ENCODE measurements at places on chromosomes 13 and 19.

DNA sequence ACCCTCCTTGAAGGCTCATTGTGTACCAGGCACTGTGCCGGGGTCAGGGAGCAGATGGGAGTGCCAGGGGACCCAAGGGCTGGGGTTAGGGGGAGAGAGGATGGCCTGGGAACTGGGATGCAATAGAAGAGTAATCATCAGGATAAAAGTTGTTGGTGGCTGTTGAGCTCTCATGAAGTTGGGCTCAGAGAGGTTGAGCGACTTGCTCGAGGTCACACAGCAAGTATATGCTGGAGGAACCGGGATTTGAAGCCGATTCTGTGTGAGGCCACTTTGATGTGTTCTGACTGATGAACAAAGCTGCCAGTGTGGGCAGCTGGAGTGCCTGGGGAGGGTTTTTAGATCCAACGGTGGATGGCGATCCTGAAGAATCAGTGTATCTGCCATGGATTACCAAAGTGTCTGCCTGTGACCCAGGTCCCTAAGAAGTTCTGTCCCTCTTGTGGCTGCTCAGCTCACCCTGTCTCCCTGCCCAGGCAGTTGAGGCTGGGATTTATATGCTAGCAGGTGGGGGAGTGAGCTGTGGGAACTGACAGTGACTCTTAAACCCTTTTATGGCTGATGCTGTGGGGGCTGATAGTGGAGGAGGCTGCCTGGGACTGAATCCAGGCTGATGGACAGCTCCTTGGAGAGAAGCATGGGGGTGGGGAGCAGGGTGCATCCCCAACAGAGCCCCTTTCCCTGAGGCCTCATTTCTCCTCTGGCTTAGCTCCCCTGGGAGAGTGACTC, 8.3 kb downstream of the ARHGEF18 start:
- H3K27ac ChIP-seq = peak overlapping the region; percentile 62
- no peak for DNase-seq
- H3K4me3 ChIP-seq = no peak overlapping the region
- H3K27me3 ChIP-seq = no peaks in the 10 kb centered on the region

DNA sequence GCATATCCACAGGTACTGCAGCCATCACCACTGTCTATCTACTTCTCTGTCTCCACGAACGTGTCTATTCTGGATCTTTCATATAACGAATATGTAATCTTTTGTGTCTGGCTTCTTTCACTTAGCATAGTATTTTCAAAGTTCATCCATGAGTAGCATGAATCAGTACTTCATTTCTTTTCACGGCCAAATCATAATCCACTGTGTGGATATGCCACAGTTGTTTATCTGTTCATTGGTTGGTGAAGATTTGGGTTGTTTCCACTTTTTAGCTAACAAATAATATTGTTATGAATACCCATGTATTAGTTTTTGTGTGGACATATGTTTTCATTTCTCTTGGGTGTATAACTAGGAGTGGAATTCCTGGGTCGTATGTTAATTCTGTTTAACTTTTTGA, 14.4 kb downstream of the RGCC start:
- H3K4me3 ChIP-seq = no peak overlapping the region
- peaks cover 65% of the 10 kb centered on the region for H3K36me3 ChIP-seq
- peaks cover 60% of the 10 kb centered on the region for H3K4me1 ChIP-seq
- peak overlapping the region; percentile 19 for H3K27ac ChIP-seq
- no peak for DNase-seq

- H3K4me1 ChIP-seq = no peaks in the 10 kb centered on the region
- DNase-seq = no peak
- no peak overlapping the region for H3K27ac ChIP-seq
- H3K36me3 ChIP-seq = no peaks in the 10 kb centered on the region
- H3K27me3 ChIP-seq = peaks cover 6% of the 10 kb centered on the region
Observed at GRCh38 chr13:27673911-27674310, 52.2 kb downstream of the POLR1D start.

DNA sequence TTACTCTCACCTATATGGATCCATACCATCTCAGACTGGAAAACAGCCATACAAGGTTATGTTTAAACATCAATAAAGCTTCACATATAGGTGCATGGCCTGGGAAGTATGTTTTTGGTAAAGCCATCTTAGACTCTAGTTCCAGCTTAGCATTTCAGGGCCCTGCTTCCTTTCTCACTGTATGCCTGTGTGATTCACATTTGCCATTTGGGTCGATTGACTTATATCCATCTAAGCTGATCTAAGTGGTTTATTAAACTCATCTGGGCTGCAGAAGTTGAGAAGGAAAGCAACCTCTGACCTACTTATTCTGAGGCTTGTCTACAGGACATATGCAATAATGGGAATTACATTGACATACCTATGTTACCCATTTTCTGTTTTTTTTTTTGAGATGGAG, 33.5 kb downstream of the ZNF506 start:
- H3K4me1 ChIP-seq = peaks cover 25% of the 10 kb centered on the region
- H3K27me3 ChIP-seq = no peaks in the 10 kb centered on the region
- no peak overlapping the region for H3K27ac ChIP-seq
- peaks cover 92% of the 10 kb centered on the region for H3K36me3 ChIP-seq
- no peak overlapping the region for H3K4me3 ChIP-seq

- no peak overlapping the region for H3K27ac ChIP-seq
- H3K4me1 ChIP-seq = peaks cover 30% of the 10 kb centered on the region
- peaks cover 59% of the 10 kb centered on the region for H3K36me3 ChIP-seq
Observed at GRCh38 chr19:35760711-35761349, 2.9 kb downstream of the PROSER3 start.

GRCh38 chr19:38734176-38734425, 10.2 kb downstream of the CAPN12 start:
- H3K4me1 ChIP-seq = peaks cover 38% of the 10 kb centered on the region
- no peak for DNase-seq
- H3K27ac ChIP-seq = peak overlapping the region; percentile 85
- H3K27me3 ChIP-seq = peaks cover 7% of the 10 kb centered on the region
